ENCODE measurements at places on chromosomes 5 and 9. TPM values are rescaled to one million over a fixed set of nuclear protein-coding genes. Genes with fewer than 3 reads are reported as not detected.

Gene INVS
- total RNA-seq, result 18.6 TPM

Gene PCDHGA11
- 7.4 TPM for total RNA-seq

Gene PRKACG
- total RNA-seq, result not detected

Gene SPAG8
- total RNA-seq, result not detected

Gene MSH3
- total RNA-seq, result 23.5 TPM
